ENCODE measurements at places on chromosomes 1 and 21.

DNA sequence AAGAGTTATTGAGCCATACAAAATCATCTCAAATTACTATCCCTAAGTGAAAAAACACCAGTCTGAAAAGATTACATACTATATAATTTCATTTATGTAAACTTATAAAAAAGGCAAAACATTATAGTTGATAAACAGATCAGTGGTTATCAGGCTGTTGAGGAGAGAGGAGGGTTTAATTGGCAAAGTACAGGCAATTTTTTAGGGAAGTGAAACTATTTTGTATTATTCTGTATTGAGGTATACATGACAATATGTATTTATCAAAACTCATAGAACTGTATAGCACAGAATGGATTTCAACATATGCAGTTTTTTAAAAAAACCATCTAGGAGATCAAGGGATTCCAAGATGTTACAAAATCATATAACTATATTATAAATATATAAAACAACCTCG is 403.7 kb downstream of the LTN1 start:
- DNase-seq = no peak

GRCh38 chr1:109229531-109230127 is 15.9 kb downstream of the SARS1 start:
- no peak for DNase-seq

DNA sequence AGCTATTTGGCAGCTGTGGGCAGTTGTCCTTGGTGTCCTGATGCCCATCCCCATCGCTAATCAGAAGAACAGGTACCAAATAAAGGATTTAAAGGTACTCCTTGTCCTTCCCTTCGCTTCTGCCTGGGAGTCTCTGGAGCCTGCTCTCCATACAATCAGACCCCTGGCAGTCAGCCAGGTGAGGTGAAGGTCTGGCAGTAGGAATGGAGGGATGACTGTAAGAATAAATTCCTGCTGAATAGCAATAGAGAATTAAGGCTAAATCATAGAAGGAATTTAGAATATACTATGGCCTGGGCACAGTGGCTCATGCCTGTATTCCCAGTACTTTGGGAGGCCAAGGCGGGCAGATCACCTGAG is 9.2 kb downstream of the THBS3 start:
- no peak for DNase-seq

DNA sequence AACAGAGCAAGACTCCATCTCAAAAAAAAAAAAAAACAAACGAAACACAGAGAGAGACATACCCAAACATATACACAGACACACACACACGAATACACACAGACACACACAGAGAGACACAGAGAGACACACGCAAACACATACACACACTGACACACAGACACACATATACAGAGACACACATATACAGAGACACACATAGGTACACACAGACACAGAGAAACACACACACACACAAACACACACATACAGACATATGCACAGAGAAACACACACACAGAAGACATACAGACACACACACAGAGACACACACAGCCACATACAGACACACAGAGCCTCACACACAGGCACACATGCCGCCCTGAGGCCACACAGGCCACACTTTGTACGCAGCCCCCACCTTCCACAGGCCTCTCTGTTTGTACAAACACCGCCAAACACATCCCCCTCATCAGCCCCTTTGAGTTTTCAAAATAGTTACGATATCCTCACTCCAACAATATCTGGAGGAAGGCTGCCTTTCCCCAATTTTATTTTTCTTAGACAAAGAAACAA is 57.5 kb upstream of the ABCG1 start:
- no peak for DNase-seq

- no peak for DNase-seq
Measured at GRCh38 chr1:170707117-170707516, 43.2 kb downstream of the PRRX1 start.

- DNase-seq = no peak
Measured at GRCh38 chr1:236131916-236132315, 10.4 kb upstream of the GPR137B start.

DNA sequence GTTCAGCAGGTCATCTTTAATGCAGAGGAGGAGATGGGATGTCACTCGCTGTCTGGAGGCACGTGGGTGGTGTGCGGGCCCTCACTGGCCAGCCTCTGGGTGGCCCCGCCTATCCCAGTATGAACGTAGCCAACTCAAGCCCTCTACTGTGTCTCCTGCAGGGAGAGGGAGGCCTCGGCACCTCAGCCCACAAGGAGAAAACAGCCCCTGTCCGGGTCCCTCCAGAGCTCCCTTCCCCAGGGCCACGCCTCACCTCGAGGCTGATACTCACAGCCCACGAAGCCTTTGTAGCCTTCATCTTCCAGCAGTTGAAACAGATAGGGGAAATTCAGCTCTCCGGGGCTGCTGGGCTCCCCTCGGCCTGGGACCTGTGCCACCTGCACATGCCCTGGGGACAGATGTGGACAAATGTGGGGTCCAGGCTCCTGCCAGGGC is 2.6 kb downstream of the HYI start:
- no peak for DNase-seq

- DNase-seq = no peak
Measured at GRCh38 chr1:30478799-30479563, 244.4 kb downstream of the MATN1 start.

DNA sequence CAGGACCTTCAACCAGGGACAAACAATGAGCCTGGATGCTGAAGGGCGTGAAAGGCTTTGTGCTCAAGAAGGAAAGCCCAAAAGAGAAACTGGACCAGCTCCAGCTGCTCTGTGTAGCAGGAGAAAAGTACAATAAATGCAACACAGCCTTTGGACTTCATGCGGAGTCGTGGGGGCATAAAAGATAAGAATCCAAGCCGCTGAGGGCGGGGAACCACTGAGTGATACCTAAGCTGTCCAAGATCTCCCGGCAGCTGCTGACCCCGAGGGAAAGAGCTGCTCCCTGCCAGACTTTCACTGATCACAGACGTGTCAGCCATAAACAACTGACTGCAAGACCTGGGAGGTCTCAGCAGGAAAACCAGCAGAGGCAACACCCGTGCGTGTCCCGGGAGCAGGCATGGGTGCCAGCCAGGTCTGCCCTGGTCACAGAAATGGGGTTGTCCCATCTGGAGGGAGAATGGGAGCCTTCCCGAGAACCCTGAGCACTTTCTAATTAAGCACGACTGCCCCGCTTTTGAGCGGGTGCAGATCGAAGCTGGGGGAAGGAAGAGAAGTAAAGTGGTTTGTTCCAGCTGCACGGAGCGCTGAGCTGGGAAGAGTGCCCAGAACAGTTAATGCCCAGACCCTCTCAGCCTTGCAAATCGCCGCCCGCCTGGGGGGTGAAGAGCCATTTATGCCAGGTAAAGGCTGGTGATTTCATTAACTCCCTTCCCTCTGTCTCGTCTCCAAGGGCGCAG is 68.3 kb upstream of the TARDBP start:
- no peak for DNase-seq

DNA sequence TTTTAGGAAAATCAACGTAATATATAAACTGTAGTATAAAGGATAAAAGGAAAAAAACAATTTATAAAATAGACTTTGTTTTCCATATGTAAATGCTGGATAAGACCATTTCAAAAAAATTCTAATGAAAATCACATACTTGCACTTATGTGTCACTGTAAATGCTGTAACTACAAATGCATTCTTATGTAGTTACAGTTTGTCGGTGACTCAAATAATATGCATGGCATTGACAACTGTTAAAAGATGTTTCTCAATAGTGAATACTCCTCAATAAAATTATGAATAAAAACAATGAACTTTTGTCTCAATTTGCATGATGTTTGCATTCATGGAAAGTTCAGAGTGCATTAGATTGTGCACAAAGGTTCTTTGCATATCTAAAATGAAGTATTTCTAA is 614.0 kb upstream of the CHRM3 start:
- no peak for DNase-seq

- no peak for DNase-seq
Measured at GRCh38 chr1:223711173-223711572, 1.2 kb upstream of the CAPN2 start.

GRCh38 chr1:230826166-230826875 is 42.0 kb downstream of the C1orf198 start:
- no peak for DNase-seq

GRCh38 chr1:163980394-163980793 is 578.6 kb upstream of the PBX1 start:
- no peak for DNase-seq

DNA sequence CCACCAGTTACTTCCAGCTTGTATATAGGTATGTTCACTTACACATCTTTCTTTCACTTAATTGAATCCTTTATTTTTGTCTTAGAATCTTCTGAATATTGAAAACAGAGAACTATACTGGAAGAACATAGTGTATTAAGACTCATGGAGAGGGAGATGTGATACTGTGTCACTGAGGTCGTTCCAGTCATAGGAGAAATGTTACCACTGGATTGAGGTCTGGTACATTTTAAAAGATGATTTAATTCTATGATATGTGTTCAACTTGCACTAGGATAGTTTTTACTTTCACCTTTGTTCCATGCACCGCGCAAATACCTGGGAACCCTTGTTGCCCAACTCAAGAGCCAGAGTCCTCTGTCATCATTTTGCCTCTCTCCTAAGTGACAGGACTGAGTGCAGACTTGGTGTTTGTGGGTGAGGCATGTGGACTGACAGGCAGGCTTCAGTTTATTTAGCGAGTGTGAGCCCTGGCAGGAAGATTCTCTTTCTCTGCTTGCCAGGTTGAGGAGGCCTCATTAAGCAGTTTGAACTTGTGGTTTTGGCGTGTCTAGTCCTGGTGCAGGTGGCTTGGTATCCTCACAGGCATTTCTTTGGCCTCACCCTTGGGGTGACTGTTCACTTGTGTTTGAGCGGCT is 63.7 kb downstream of the DYRK1A start:
- no peak for DNase-seq

- DNase-seq = no peak
Measured at GRCh38 chr1:96538883-96539282, 182.7 kb upstream of the PTBP2 start.

DNA sequence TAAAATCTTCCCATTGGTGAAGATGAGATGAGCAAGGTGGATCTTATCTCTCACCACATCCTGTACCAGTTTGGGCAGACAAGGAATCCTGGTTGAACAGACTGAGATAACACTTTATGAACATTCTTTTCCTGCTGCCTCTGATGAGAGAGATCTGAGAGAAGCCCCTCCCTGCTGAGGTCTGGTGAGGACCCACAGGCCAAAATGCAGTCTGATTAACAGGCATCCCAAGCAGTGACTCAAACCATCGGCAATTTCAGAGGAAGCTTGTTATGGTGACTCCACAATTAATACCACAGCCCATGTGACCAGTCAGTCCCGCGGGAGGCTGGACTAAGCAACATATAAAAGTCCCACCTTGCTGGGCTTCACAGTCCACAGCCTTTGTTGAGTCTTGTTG is at the start of gene PRR9:
TSS of gene PRR9 (plus strand) at position 373 of the 400 bp plus-strand sequence. CDS start 561 bp downstream, outside the sequence.
- no peak for DNase-seq

DNA sequence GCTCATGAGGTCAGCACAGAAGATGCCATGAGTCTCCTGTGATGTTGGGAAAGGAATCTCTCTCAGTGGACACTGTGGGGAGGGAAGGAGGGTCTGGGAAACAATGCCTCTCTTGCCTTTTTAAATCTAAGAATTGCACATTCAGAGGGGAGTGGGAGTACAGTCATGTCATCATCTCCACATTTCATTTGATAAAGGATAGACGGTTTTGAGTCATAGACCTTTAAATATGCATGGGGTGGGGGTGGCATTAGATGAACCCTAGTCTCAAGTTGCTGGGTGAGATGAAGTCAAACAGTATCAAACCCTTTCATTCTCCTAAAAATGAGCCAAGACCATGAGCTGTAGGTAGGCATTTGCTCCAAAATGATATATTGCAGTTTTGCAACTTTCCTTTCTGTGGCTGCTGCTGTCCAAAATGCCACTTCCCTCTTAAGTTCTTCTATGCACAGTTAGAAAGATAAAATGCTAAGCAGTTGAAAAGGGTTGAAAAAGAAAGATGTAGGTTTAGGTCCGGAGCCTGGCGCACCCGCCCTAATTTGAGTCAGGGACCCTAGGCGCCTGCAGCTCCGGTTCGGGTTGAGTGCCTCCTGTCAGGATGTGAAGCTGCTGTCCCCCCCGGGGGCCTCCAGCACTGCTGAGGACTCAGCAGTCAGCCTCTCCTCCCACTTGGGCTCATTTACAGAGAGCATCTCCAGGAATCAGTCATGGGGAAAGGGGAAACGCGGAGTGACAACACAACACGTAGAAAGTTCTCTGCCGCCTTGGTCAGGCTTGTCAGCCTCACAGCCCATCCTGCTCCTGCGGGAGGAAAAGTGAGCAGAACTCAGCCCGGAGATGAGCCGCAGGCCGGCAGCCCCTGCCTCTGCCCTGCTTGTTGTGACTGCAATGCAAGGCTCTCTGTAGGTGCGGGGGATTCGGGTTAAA is 479.3 kb upstream of the RUNX1 start:
- DNase-seq = peak; percentile 46

GRCh38 chr1:9240914-9241820 is 6.6 kb downstream of the H6PD start:
- no peak for DNase-seq

DNA sequence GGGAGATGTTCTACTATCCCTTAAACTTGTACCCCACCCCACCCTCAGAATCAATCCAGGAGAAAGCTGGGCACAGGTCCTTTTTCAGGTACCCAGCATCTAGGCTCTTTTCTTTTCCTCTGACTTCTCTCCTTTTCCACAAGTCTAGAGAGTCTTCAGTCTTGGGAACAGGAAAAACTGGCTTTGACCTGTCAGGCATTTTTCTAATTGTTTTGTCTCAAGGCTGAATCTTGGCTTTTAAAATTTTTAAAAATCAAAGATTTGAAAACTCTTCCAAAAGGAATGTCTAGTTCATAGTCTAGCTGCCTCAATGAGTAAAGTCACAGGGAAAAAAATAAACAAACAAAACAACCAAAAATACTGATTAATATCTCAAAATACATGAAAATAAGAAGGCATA is 161.5 kb downstream of the HFM1 start:
- no peak for DNase-seq

GRCh38 chr1:56451491-56451890 is 127.9 kb downstream of the PLPP3 start:
- no peak for DNase-seq

GRCh38 chr1:90724926-90725656 is 8.0 kb upstream of the BARHL2 start:
- no peak for DNase-seq

- DNase-seq = no peak
Measured at GRCh38 chr1:12469493-12469892, 148.5 kb downstream of the DHRS3 start.

- DNase-seq = no peak
Measured at GRCh38 chr1:70169018-70169839, 36.1 kb downstream of the LRRC40 start.

GRCh38 chr1:53073868-53074311 is 11.9 kb downstream of the PODN start:
- DNase-seq = no peak

GRCh38 chr1:5994713-5995621 is 2.7 kb upstream of the NPHP4 start:
- peak; percentile 16 for DNase-seq

Data from stimulated activated CD4-positive, alpha-beta T cell treated with anti-CD3 and anti-CD28 coated beads, Interleukin-4, amount 100 ng/mL, for 48 hours (primary cell).